ENCODE measurements at places on chromosomes 6 and 20. TPM values are rescaled to one million over a fixed set of nuclear protein-coding genes. Genes with fewer than 3 reads are reported as not detected.

- no peak for DNase-seq
Observed at GRCh38 chr6:31896856-31897611, 464 bp downstream of the EHMT2 start.

Gene E2F1
- 35.3 TPM for total RNA-seq

DNA sequence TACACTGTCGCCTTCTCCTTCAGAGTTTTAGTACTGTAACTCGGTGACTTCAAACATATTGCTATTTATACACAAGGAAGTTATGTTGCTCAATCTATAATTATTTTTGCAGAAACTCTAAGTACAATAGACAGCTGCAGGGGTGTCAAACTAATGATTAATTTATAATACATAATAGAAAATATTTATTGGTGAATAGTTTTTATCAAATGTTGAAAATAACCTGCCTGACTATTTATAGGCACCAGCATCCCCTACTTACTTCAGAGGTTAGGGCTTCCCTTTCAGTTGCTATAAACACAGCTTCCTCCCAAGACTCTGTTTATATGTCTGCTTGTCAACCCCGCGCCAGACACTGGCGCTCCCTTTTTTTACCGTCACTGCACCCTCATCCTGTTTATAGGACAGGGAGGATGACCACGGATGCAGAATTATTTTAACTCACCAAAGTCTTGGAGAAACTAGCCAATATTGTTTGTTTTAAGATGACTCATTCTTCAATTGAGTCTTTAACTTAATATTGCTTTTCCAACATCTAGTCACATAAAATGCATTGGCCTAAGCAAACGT, 225.0 kb downstream of the ALDH8A1 start:
- no peak for DNase-seq

GRCh38 chr20:50534567-50534966, 24.4 kb downstream of the PTPN1 start:
- DNase-seq: no peak

Gene SPATA25
- total RNA-seq: 3.0 TPM

DNA sequence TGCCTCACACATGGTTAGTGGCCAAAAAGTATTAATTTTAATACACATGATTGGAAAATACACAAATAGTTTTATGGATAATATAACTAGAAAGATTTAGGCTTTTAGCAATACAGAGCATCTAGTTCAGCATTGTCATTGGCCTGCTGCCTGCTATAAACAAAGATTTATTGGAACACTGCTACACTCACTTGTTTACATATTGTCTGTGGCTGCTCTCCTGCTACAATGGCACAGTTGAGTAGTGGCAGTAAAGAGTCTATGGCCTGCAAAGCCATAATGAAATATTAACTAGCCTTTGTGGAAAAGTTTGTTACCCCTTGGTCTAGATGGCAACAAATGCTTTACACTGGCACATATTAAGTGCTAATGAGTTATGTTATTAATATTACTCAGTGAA, 37.8 kb downstream of the ZNF451 start:
- DNase-seq: no peak

Gene TCP11
- not detected for total RNA-seq

DNA sequence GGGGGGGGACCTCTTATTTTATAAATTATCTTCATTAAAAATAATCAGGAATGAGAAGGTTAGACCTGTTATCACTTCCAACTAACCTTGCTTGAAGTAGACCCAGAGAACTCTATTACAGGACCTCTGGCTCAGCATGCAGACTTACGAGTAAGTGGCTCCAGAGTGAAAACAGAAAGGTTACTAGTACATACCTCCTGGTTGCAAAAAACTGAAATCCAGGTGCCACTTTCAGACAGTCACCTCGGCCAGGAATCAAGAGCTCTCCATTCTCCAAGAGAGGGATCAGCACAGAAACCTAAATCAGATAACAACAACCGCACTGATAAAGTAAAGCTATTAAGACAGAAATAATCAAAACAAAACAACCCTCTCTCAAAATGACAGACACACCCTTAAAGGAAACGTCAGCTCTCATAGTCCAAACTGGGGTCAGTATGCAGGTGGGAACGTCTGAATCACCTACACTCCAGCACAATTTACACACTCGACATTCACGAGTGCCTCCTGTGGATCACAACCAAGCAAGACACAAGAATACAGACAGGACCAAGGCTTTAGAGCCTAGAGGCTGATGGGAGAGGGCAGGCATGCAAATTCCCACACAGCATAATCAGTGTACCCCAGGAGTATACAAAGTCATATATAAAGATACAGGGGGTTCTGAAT, 31.8 kb downstream of the MDN1 start:
- no peak for DNase-seq

GRCh38 chr20:46488451-46488850, 24.9 kb downstream of the ZNF334 start:
- no peak for DNase-seq

- no peak for DNase-seq
Observed at GRCh38 chr6:4883298-4883697, 107.1 kb downstream of the CDYL start.

DNA sequence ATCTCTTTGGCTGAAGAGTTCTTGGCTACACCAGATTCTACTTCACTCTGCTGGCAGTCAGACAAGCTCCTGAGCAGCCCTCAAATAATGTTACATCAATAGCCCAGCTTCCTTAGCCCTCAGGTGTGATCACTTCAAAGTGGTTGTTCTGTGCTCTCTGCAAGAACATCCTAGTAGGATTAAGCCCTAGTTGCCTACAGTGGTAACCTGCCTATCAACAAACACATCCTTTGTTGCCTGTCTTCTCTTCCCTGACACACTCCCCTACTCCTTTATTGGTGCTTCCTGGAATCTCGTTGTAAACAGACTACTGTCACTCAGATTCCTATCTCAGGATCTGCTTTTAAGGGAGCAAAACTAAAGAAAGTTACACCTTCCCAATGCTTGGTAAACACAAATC, 45.1 kb upstream of the TASP1 start:
- DNase-seq: no peak

Gene THEMIS
- not detected for total RNA-seq

Gene RCAN2
- total RNA-seq: 8.1 TPM

DNA sequence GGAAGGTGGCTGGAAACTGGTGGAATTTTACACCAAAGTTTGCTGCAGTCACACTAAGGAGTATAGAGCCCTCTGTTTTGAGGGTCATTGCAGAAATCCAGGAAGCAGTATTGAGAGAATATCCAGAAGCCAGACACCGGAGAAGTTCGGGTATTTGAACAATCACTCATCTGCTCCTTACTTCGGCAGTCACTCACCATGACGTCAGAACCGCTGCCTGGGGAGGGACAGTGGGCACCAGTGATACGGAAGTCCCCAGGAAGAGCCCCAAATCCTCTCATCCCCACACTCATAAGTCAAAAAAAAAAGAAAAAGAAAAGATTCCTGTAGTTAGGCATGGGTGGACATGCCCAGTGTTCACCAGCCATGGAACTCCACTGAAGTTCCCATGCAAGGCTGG, 4.0 kb downstream of the LY6G5C start:
- no peak for DNase-seq

Gene ADISSP
- total RNA-seq: 117 TPM

Gene NXT1
- 20.4 TPM for total RNA-seq

GRCh38 chr6:46090115-46091079, 39.4 kb upstream of the ENPP4 start:
- peak; percentile 53 for DNase-seq

DNA sequence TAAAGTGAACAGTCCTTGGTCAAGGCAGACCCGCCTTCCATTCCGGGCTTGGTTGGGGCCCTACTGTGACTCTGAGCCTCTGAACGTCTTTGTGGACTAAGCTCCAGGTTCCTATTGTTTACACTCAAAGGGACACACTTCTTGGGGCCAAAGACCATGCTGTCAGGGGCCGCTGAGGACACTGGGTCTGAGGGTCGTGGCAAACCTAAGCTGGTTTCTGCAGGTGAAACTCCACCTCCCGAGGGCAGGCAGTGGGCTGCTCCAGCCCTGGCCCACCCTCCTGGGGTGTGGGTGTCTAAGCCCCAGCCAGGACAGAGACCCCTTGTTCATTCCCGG, 43.1 kb downstream of the DSTN start:
- no peak for DNase-seq

DNA sequence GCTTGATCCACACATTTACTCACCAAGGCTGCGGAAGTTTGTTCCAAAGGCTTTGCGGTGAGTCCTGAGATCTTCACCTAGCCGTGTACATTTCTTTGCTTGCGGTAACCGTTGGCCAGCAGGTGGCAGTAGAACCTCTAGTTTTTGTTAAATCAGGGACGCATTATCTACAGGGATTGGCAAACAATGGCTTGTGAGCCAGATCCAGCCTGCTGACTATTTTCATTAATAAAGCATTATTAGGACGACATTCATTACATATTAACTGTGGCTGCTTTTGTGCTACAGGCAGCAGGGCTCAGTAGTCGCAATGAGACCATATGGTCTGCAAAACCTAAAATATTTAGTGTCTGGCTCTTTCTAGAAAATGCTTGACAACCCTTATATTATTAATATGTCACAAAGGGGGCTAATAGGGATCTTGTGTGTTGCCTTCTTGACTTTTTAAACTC, 174.1 kb downstream of the DOK5 start:
- DNase-seq: peak; percentile 34

Gene GTF3C6
- 87.4 TPM for total RNA-seq

GRCh38 chr6:48111143-48111506, at the start of gene PTCHD4:
PTCHD4 (minus strand) TSS chr6:48111197; CDS start chr6:48068957, 42,240 bp downstream.
- DNase-seq: no peak

DNA sequence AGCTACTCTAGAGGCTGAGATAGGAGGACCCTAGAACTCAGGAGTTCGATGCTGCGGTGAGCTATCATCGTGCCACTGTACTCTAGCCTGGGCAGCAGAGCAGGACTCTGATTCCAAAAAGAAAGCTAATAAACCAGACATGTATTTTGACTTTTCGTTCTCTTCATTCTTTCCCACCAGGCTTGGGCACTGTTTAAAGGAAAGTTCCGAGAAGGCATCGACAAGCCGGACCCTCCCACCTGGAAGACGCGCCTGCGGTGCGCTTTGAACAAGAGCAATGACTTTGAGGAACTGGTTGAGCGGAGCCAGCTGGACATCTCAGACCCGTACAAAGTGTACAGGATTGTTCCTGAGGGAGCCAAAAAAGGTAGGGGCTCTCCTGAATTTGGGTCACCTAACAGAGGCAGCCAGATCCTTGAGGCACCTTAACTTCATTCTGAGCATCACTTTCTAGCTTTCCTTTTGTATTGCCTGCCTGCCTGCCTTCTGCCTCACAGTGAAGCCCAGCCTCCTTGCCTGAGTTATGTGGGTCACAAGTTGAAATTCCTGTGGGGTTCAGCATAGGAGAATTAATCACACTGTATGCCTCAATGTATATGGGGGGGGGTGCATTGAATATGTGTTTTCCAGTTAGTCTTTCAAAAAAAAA, 3.2 kb downstream of the IRF4 start:
- no peak for DNase-seq

GRCh38 chr20:12110274-12110673, 192.6 kb downstream of the BTBD3 start:
- DNase-seq: no peak

- no peak for DNase-seq
Observed at GRCh38 chr20:58212636-58213035, 15.8 kb downstream of the ANKRD60 start.

GRCh38 chr6:107894809-107895396, 63.1 kb downstream of the SEC63 start:
- DNase-seq: no peak

- DNase-seq: no peak
Observed at GRCh38 chr20:5070081-5070480, 49.7 kb downstream of the PCNA start.

- DNase-seq: no peak
Observed at GRCh38 chr20:38194971-38195504, 30.0 kb upstream of the TGM2 start.

DNA sequence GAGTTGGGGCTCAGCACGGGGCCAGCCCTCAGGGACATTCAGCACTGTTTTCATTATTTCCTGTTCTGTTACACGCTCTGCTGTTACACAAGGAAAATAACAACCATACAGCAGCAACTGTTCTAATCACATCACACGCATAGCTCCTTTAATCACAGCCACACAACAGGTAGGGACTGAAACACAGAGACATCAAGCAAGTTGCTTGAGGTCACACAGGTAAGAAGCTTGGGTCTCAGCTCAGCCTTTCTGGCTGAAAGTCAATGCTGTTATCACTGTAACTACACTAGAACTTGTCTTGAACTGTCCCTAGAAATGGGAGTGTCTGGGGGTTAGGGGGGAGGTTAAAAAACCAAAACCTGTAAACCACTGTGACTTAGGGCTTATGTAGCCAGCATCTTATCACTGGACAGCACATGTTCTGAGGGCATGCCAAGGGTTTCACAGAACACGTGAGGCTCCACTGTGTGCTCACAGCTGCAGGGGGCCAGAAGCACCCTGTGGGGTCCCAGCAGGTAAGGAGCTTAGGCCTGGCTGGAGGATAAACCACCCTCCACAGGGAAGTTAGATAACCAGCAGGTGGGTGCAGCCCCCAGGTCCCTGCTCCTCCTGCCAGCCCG, 146.0 kb downstream of the EYA2 start:
- DNase-seq: no peak

DNA sequence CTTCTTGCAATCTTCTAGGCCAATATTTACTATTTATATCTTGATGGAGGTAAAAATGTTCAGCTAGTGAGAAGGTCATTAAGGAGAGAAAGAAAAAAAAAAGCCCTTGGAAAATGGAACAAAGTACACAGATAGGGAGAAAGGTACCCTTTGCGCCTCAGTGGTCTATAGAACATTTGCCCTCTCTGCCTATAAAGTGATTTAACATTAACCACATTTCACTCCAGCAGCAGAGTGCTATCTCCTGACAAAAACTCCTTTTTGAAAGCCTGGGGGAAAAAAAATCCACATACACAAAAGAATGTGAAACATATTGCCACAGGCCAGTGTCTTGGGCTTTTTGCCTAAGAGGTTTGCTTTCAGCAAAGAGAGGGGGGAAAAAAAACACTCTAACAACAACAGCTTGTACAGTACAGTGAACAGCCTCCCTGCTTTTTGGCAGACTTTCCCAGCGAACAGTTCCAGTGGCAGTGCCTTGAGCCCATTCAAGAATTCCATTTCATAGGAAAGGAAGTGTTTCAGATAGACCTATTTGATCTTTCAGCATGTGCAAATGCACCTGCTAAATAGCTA, 695 bp downstream of the ARHGAP18 start:
- no peak for DNase-seq

DNA sequence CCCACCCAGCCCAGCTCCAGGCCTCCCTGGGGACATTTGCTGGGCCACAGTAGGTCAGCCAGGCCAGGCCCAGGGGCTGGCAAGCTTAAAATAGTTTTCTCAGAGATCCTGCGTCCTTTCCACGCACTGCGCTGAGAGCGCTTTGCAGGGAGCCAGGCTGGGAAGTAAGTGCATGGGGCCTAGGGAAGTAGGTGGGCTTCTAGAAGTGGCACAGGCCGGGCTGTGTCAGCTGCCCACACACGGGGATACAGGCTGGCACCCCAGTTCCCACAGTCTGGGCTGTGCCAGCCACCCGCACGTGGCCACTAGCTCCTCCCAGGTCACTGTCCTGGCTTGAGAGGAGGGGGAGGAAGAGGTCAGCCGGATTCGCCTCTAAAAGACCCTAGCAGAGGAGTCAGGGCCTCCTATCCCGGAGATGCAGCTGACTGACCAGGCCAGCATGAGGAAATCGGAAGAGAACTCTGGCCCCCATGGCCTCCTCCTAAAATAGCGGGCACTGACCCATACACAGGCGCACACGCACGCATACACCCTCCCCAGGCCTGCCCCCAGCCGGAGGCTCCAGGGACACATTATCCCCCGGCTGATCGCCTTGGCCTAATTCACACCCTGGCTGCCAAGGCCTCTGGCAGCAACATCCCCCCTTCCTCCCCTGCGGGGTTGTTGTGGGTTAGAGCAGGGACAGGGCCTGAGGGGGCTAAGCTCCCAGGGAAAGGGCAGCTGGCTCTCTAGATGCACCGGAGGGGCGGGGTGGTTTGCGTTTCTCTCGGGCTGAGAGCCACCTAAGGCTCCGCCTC, 5.4 kb downstream of the SLCO4A1 start:
- DNase-seq: no peak
